ENCODE measurements at places on chromosomes 3 and 15.

- DNase-seq: no peak
Observed at GRCh38 chr3:146072061-146072460, 88.9 kb downstream of the PLOD2 start.

DNA sequence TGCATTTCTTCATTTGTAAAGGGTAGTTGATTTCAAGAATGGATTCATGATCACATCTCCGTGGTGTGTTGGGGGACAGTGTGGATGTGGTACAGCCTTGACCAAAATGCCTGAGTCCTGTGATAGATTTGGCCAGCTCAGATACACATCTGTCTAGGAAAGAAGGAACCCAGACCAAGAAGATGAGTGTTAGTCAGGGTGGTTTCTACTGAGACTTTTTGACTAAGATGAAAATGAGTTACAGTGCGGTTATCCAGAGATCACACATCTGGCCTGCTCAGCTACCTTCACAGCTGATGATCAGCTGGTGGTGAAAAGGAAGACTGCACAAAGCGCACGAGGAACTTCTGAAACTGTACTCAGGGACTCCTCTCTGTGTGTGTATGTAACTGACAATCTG is 68.0 kb downstream of the FNDC3B start:
- no peak for DNase-seq

DNA sequence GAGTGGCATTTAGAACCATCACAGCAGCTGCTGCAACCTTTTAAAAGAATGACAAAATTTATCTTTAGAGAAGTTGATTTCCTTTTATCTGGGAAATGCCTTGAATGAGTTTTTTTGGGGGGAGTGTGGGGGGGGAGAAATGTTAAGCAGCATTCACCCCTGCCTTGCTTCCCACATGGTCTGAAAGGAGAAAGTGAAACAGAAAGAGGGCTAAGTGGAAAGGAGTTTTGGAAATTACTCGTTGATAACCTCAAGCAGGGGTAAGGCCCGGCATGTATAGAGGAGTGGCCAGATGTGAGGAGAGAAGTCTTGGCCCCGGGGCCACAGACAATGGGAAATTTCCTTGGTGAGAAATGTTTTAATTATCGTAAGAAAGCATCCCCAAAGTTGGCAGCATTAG is 23.5 kb downstream of the B3GALNT1 start:
- peak; percentile 32 for DNase-seq

DNA sequence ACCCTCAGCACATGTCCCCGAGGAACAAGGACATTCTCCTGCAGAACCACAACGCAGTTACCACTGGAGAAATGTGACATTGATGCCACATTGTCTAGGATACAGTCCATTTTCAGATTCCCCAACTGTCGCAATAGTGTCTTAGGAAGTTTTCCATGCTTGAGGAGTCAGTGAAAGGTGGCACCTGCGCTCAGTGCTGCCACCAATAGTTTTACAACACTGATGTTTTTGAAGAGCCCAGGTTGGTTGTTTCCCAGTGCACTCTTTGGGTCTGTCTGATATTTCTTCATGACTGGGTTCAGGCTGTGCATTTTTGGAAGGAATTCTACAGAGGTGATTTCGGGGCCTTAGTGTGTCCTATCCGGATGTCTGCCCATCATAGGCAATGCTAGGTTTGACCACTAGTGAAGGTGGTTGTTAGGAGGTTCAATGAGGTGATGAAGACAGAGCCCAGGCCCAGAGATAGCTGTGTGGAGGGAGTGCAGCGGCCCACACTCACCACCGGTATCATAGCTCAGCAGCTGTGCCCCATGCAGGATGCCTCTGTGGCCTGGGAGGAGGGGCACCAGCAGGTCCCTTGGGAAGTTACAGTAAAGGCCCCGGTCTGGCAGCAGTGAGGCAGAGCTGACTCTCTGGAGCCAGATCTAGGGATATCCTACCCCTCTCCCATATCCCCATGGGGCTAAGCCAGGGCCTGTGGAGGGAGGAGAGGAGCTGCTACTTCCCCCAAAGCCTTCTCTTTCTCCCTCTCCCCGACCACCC is 96.6 kb downstream of the DNAJB8 start:
- DNase-seq: no peak

GRCh38 chr3:171383206-171384018 is 76.8 kb downstream of the TNIK start:
- DNase-seq: no peak

- DNase-seq: no peak
Observed at GRCh38 chr3:140470962-140471361, 206.9 kb upstream of the TRIM42 start.

- no peak for DNase-seq
Observed at GRCh38 chr3:72601060-72601459, 247.2 kb downstream of the SHQ1 start.

GRCh38 chr15:92117261-92117731 is 263.8 kb downstream of the SLCO3A1 start:
- DNase-seq: no peak

DNA sequence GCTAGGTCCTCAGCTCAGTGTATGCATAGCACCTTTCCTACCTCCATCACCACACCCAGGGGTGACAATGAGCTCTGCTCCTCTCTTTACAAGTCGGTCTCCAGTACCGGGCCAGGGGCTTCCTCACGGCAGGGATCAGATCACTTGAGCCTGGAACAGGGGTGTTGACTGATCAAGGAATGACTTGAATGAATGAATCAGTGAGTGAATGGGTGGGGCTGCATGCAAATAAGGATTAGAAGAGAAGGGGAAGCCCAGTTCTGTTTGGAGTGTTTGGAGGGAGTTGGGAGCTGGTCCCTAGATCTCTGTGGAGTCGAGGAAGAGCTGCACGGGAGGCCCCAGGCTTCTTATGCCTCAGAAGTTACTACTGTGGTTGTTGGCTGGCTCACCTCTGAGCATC is 87.0 kb downstream of the TMEM266 start:
- DNase-seq: no peak

DNA sequence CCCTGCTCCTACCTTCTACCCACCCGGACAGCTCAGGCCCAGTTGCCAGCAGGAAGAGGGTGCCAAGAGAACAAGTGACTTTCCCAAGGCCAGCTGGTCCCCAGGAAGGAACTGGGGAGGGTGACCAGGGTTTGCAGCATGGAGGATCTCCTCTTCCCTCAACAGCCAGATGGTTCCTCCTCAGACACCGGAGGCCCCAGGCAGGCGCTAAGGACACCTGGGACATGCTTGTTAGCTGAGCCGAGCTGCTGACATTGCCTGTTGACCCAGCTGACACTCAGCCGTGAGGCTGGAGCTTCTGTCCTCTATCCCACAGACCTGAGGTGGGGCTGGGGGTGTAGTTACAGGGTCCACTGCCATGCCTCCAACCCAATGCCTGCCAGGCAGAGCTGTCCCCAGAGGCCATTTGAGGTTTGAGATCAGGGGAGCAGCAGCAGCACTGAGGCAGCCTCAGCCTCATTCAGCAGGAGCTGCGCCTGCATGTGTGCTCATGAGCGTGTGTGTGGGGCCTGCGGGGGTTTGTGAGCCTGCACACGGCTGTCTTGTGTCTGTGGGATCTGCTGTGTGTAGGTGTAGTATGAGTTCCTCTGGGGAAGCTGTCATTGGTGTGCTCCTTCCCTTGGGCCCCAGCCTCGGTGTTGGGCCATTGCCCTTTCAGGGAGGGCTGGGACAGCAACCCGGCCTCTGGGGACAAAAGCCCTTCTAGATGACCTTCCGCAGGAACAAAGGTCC is 7.1 kb downstream of the CPLX3 start:
- DNase-seq: no peak

- no peak for DNase-seq
Observed at GRCh38 chr3:154759966-154760365, 320.2 kb upstream of the MME start.

DNA sequence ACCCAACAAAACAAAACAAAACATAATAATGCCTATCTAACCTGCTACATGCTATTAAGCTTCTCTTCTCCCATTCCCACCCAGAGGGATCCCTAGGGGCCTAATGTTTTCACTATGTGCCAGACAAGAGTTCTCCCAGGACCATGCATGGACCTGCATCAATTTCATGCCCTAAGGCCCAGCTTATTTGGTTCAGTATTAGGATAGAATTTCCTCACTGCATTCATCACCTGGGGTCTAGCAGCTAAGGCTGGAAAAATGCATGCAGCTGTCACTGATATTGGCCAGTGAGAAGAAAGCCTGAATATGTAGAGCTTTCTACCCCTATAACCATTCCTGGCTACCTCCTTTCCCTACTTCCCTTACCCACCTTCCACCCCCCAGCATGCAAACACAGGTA is 2.0 kb upstream of the HCLS1 start:
- no peak for DNase-seq

GRCh38 chr15:68416158-68416535 is 15.8 kb downstream of the ITGA11 start:
- DNase-seq: no peak

- DNase-seq: no peak
Observed at GRCh38 chr3:12229896-12230295, 59.0 kb upstream of the PPARG start.

GRCh38 chr3:8424281-8424680 is 77.3 kb upstream of the LMCD1 start:
- no peak for DNase-seq

GRCh38 chr15:90217671-90218394 is 15.9 kb downstream of the CIB1 start:
- DNase-seq: no peak

- DNase-seq: no peak
Observed at GRCh38 chr15:71103102-71103676, 12.1 kb upstream of the THSD4 start.

GRCh38 chr3:31974471-31974870 is 6.6 kb downstream of the OSBPL10 start:
- DNase-seq: no peak

DNA sequence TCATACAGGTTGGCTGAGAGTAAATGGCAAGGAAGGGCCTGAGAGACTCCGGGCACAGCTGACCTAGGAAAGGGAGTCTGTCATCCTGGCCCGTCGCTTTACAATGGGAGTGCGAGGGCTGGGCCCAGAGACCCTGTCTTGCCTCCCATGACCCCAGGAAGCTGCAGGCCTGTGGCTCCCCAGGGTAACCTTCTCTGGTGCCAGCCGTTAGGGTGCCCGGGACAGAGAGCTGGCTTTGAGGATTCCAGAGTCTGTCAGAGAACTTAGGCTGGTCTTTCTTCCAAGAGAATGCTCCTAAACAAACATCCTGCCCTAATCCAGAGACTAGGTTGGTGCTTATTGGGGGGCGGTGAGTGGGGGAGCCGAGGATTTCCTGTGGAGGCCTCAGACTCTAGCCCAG is 18.5 kb downstream of the ZNF710 start:
- DNase-seq: no peak

DNA sequence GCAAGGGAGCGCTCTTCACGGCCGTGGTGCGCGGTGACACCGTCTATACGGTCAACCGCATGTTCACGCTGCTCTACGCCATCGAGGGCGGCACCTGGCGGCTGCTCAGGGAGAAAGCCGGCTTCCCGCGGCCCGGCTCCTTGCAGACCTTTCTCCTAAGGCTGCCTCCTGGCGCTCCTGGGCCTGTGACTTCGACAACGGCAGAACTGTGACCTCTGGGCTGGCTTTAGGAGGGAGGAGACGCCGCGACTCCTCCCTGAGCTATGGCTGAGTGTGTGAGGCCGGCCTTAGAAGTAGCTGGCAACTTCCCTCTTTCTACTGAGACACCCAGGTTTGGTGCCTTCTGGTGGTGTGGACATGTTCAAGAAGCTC is 1.4 kb downstream of the KBTBD13 start:
- no peak for DNase-seq

GRCh38 chr3:117011687-117012250 is 302.2 kb downstream of the TUSC7 start:
- no peak for DNase-seq

DNA sequence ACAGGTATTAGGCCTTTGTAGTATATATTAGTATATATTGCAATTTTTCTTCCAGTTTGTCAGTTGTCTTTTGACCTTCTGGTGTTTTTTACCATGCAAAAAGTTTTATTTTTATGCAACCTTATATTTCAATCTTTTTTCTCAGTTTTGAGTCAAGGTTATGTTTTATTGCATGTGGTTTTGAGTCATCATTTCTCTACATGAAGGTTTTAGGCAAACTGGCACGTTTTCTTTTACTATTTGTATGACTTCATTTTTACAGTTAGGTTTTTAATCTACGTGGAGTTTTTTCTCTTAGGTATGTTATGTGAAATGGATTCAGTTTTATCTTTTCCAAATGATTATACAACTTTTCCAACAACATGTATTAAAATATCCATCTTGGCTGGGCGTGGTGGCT is 36.8 kb upstream of the TCAIM start:
- DNase-seq: no peak

DNA sequence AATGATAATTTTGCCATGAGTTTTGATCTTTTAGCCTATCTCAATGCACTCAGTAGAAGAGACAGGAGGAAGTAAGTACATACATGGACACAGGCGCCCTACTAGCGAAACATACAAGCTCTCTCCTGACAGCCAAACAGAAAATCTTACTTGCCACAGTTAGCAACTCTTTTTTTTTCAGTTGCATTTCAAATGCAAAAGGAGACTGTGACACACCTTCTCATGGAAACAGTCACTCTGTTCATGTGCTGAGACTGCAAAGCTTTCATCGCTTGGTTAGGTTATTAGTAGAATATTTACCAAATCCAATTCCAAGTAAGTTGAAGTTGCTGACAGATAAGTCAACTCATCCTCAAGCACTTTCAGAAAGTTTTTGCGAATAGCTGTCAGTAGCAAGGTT is 223.3 kb downstream of the FOXP1 start:
- DNase-seq: no peak

GRCh38 chr3:179046497-179047353 is 24.9 kb downstream of the ZMAT3 start:
- DNase-seq: no peak

DNA sequence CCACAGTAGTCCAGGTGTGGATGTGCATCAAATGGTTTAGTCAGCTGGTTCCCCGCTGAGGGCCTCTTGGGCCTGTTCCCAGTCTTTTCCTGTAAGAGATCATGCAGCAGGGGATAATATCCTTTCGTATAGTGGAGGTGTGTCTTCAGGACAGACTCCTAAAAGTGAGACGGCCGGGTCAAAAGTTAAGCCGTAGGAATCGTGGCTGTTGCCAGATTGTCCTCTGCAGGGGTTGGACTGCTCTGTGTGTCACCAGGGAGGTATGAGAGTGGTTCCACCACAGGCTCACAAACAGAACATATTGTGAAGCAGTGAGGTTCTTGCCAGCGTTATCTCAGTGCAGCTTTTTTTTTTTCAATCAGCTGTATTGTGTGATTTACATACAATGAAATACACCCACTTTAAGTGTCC is 95.0 kb downstream of the VGLL4 start:
- DNase-seq: no peak

DNA sequence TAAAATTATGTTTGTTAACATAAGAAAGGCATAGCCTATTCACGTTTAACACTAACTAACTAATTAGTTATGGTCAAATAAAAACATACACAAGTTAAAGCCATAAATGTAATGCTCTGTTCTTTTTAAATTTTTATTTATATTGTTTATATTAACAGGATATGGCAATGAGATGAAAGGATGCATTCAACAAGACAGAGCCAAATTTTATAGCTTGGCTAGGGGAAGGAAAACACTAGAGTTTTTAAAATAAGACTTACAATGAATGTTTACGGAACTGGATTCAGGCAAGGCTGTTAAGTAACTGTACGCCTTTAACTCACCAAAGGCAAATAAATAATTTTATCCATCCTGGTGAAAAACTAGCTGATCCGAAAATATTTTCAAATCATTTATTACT is 86.4 kb downstream of the ZPLD1 start:
- no peak for DNase-seq

All from AML-193 (cell line).